ENCODE measurements at places on chromosomes 7 and 10.

DNA sequence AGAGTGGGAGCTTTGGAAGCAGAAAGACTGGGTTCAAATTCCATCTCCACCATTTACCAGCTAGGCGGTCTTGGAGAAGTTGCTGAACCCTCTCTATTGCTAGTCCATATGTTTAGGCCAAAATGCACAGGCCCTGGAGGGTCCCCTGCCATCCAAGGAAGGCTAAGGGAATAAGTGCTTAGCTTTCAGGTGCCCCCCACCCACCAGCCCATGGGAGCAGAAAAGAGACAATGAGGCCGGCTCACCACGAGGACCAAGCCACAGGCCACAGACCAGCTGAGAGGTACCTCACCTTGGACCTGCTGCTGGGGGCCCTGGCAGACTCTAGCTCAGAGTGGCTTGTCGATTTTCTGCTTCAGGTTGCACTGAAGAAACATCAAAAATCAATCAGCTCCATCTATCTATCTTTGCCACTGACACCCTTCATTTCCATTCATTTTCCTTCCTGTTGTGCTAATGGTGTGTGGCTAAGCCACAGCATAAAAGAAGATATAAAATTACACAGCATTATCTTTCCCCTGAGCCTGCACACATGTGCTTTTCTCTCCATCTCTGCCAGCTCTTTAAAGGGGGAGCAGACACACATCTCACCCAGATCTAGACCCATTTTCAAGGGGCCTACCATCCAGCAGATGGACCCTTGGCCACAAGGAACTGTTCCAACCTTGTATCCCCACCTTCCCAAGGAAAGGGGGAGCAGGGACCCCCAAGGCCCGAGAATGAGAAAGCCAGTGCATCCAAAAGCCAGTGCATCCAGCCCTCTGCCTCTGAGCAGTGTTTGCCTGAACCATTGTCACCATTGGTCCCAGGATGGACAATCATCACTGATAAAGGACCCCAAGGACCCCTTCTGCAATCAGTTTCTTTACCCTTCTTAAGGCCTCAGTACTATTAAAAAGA, 65.4 kb downstream of the GRID1 start:
- no peak for DNase-seq

- no peak for DNase-seq
Measured at GRCh38 chr7:100824499-100825214, 2.7 kb downstream of the EPHB4 start.

GRCh38 chr7:46294381-46294780, 373.3 kb upstream of the IGFBP3 start:
- DNase-seq, result peak; percentile 31

- DNase-seq, result no peak
Measured at GRCh38 chr7:147878912-147879661, 711.5 kb upstream of the C7orf33 start.

DNA sequence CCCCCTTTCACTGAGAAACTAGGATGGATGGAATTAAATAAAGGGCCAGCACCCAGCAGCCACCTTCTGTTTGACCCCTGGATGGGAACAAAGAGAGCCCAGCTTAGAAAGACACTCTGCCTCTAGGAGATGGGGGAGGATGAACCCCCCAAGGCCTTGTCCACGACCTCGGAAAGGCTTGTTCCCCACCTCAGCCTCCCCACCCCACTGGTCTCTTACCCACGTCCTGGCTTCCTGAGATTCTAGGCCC, 9.7 kb downstream of the ITPRIP start:
- DNase-seq, result no peak

DNA sequence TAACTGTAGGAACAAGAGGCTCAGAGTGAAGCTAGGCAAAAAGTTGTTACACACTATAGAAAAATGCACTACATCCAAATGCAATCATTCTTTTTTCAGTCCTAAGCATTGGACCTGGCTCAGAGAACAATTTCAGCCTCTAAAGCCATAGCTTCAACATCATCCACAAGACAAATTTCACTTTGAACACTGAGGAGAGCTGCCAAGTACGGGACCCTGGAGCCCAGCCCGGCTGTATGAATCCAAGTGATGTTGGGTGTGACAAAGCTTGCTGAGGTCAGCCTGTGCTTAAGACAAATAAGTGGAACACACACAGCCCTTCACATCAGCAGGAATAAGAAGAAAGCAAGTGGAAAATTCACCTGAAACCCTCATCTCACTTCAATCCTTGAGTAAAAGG, 233.1 kb upstream of the PFKP start:
- DNase-seq, result no peak

DNA sequence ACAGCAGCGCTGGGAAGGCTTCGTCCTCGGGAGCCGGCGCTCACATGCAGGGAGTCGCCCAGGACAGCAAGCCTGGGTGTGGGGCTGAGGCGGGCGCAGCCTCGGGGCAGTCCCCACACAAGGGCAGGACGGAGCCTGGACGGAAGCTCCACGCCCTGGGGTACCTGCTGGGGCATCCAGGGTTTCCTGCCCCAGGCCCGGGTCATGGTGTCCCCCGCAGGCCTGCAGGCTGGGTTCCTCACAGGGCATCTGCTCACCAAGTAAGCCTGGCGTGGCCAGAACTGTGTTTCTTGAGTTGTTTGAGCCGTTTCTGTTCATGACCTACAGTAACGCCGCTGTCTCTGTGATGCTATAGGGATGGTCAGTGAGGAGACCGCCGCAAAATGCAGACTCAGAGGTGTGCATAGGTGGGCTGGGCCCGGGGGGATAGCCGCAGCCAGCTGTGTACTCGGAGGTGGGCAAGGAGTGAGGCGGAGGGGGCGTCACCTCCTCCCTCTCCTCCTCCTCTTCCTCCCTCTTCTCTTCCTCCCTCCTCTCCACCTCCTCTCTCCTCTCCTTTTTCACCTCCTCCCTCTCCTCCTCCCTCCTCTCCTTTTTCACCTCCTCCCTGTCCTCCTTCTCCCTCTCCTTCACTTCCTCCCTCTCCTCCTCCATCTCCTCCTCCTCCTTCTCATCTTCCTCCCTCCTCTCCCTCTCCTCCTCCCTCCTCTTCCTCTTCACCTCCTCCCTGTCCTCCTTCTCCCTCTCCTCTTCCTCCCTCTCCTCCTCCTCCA, 438.9 kb downstream of the DNAJB6 start:
- no peak for DNase-seq

DNA sequence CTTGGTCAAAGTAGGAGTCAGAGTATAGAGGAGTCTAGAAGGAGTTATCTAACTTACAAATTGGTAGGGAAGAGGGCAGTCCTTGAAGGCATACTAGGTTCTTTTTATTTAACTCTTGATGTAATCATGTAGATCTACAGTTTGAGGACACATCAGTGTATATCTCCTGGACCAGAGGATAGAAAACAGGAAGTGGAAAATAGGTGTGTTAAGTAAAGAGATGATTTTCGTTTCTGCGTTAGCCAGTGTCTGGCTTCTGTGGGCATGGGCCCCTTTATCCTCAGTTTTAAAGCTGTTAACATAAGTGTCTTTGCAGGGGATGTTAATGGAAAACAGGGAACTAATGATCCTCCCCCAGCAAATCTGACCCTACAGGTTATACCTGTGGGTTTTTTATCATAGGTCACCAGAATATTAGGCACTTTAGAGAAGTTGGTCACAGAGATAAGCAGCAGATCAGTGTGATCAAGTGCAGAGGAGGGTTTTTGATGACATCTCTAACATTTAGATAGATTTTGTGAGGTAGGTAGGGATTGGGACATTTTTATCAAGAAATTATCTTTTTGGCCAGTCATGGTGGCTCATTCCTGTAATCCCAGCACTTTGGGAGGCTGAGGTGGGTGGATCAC, 58.6 kb upstream of the PRSS1 start:
- DNase-seq, result no peak

DNA sequence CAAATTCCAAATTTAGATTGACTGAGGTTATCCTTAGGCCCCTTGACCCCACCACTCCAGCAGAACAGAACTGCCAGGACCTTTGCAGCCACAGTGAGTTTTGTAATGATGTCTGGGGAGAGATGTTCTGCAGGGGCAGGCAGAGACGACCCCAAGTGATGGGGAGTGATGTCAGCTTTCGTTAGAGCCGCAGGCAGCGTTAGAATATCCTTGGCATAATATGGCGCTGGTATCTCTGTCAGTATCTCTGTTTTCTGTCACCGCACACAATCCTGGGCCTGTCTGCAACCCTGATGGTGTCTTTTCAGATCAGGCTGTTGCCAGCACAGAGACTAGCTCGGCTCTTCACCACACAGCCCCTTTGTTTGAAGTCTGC, 1083.6 kb downstream of the KCNMA1 start:
- DNase-seq, result no peak

DNA sequence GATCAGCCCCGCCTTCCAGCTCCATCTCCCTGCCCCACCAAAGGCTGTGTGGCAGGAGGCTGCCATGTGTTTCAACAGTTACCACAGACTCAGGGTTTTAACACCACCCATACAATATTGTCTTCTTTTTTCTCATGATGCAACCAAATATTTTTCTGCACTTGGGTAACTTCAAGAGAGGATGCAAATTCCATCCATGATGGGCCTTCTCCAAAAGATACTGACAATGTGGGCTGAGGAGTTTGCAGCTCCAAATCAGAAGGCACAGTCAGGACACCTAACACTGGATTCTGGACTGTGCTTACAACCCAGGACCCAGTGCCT, 347.9 kb downstream of the GRID1 start:
- no peak for DNase-seq

GRCh38 chr7:42161110-42161509, 75.9 kb downstream of the GLI3 start:
- no peak for DNase-seq

GRCh38 chr7:132815696-132816311, 239.5 kb upstream of the PLXNA4 start:
- DNase-seq, result peak; percentile 39

DNA sequence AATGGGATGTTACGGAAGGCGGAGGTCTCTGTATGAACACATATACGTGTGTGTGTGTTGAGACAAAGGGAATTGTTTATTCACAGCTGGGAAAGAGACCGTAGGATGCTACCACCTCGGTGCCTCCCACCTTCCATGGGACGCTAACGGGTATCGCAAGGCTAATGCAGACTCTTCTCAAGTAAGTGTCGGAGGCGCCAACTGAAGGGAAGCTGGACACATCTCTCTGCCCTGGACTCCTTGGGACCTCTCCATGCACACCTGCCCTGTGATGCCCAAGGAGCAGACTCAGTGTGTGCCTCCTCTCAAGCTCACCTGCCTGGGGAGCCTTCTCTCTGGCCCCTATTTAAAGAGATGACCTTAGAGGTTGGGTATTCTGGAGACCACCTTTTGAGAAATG, 230.9 kb downstream of the DNAJB6 start:
- DNase-seq, result no peak

- peak; percentile 57 for DNase-seq
Measured at GRCh38 chr10:34505338-34505737, 309.8 kb downstream of the PARD3 start.

GRCh38 chr7:133315332-133316040, 62.6 kb downstream of the EXOC4 start:
- DNase-seq, result peak; percentile 69

DNA sequence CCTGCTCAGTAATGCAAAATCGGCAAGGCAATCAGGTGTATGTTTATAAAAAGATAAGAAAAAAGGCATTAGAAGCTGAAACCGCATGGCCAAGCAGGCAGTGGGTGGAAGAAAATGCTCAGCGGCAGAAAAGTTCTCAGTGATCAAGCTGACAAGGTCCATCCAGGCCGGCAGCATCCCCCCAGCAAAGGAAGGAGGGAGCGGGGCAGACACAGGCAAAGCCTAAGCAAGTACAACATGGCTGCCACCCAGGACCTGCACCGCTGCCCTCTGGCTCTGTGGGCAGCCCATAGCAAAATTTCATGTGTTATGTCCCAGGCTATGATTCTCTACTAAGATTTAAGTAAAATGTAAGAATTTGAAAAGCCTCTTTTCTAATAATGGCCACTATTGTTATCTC, 45.4 kb downstream of the MRPS24 start:
- no peak for DNase-seq

DNA sequence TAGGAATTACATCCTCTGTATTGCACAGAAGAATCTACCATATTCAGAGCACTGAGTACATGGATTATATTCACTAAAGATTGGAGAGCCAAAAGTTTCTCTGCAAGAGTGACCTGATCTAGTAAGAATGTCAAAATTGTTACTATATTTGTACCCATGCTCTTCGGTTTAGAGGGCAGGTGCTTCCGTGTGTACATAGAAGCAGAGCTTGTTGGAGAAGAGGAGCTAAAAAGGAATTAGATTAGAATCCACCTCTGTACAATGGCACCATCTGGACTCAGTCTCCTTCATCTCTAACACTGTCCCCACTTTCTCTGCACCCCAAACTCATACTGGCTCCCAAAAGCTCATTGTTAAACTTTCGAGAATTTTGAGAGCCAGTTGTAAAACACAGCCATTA, 8.3 kb downstream of the CALD1 start:
- no peak for DNase-seq

DNA sequence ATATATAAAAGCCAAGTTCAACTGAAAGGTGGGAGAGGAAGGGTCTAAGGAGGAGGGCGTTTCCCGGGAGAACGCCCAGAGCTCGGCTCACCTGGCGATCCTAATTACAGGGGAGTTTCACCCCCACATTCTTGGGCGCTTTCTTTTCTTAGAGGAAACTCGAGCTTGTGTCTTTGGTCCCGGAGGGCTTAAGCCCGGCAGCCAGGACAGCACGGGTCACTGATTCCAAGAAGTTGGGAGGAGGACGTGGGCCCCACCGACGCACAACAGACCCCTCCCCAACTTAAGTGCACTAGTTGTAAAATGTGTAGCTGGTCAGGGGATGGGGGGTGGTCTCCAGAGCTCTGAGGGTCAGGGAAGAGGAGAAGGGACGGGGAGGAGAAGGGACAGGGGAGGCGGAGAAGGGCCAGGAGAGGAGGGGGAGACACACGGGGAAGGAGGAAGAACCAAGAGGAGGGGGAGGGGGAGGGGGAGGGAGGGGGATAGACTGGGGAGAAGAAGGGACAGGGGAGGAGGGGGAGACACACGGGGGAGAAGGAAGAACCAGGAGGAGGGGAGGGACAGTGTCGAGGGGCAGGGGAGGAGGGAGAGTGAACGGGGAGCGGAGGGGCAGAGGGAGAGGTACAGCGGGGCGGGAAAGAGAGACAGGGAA, 874 bp downstream of the BAIAP2L1 start:
- DNase-seq, result peak; percentile 79

DNA sequence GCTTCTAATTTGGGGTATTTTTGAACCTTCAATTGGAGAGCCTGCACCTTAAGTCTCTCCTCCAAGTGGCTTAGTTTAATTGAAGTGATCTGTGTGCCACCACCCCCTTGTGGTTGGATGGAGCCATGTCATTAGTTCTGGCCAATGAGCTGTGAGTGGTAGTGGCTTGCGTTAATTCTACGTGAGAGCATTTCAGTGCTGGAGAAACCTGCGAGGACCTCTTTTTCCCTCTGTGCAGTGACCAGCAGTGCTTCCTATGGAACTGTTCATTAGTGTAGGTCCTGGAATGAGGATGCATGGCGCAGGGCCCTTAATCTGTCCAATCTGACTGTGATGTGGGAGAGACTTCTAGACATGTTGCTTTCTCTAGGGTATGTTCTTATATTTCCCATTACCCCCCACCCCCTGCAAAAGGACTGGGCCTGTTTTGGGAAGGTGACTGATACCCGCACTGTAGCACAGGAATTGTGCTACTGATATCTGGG, 3.8 kb downstream of the HILPDA start:
- DNase-seq, result peak; percentile 61

GRCh38 chr7:131100357-131101054, 227.2 kb upstream of the MKLN1 start:
- DNase-seq, result no peak

GRCh38 chr7:22597844-22598243, 97.9 kb upstream of the STEAP1B start:
- peak; percentile 62 for DNase-seq

- DNase-seq, result no peak
Measured at GRCh38 chr10:130026670-130027456, 62.8 kb upstream of the EBF3 start.

Data from fibroblast of skin of abdomen (primary cell).